ENCODE measurements at places on chromosomes 5 and 9.
A peak's percentile ranks its signal among the peaks of the same experiment; 100 is the strongest.

- DNase-seq: no peak
These were observed 76.7 kb downstream of the GRAMD2B start for GRCh38 chr5:126499853-126500342.

GRCh38 chr9:113638897-113639296, 175.4 kb downstream of the RGS3 start:
- no peak for DNase-seq

- no peak for DNase-seq
These were observed 285.2 kb downstream of the CDH12 start for GRCh38 chr5:22567983-22568382.

DNA sequence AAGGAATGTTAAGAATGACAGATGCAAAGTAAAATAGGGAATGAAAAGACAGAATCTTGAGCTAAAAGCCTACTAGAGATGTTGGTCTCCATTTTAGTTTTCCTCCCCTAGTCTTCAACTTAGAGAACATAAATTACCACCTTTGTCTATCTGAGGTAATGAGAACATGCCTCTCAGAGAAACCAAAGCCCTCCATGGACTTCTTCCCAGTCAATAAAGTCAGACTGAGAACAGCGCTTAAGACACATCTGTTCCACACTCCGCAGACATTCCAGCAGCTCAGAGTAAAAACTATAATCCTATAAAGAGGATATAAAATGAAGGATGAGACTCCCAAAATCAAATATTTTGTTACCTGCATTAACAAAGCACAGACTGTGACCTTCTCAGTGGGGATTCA, 79.2 kb downstream of the DPYSL3 start:
- no peak for DNase-seq

DNA sequence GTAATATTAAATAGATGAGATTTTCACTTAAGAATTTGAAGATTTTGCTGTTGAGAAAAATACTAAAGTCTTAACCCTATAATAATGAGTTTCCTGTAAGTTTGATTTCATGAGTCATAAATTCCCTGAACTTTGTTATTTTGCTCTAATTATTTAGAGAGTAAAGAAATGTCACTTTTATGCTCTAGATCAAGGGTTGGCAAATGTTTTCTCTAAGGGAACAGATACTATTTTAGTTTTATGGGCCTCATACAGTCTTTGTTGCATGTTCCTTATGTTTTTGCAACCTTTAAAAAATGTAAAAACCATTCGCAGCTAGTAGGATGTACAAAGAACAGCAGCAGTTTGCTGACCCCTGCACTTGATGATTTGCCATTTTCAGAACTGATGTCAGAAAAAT, 480 bp upstream of the TXNDC8 start:
- DNase-seq: peak; percentile 41

DNA sequence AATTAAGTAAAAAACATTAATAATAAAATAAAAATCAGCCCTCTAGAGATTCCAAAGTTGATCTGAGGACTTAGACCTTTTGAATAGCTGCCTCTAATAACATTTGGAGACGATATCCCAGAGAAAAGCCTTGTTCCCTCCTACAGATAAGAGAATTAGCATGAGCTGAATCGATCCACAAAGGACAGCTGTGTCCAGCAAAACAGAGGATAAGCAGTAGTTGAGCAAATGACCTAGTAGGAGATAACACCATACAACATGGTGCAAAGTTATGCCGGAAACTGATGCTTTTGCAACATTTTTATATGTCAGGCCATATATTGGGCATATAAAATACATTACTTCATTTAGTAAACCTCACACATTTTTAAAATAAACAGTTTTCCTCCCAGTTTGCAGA, 212.2 kb upstream of the PRR16 start:
- no peak for DNase-seq

DNA sequence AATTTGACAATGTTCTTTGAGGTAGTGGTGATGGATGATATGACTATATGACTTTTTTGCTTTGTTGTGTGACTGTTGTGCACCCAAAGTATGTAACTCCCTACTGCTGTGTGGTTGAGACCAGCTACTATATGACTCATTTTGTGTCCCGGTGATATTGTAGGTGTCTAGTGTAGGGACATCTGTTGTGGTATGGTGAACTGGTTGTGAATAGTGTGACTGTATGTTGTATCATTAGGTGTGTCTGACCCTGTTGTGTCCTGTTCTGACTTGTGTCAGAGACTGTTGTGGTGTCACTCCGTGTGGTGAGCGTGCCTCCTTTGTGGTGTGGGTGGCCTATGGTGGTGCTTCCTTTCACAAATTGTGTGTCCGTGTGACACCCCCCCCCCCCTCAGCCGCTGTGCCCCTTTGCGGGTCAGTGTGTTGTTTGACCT, 11.2 kb upstream of the CXXC5 start:
- DNase-seq: no peak

DNA sequence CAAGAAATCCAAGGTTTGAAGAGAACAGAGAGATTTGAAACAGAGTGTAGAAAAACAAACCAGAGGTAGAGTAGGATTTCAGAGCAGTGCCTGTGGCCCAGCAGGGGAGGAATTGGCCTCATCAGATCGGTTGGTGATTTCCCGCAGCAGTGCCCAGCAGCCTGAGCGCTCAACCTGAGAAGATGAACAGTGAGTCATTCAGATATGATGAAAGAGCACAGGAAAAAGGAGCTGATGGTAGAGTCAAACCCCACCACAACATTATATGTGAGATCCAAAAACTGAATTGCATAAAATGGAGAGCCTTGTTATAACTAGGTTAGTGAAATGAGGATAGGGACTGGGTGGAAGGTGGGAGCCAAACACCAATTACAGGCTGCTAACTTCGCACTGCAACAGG, 248.9 kb downstream of the PIK3R1 start:
- no peak for DNase-seq

- no peak for DNase-seq
These were observed 41.7 kb downstream of the ADAMTS16 start for GRCh38 chr5:5181650-5182324.

DNA sequence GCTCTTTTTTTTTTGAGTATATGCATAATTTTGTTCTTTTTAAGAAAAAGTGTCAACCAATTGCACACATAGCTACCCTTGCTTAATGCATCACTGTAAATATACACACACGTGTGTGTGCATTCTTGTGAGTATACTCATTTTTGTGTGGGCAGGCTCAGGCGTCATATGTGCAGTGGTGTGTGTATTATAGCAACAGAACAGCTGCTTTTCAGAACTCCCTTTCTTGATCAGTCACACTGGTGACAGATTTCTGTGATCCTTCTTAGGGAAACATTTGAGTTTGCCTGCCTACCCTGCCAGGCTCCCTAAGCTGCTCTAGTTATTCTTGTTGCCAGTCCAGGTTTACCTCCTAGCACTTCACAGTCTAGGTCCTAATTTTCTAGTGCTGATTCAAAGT, 287.0 kb upstream of the SEMA6A start:
- no peak for DNase-seq

- no peak for DNase-seq
These were observed 848.5 kb upstream of the WWC1 start for GRCh38 chr5:167442922-167443321.

DNA sequence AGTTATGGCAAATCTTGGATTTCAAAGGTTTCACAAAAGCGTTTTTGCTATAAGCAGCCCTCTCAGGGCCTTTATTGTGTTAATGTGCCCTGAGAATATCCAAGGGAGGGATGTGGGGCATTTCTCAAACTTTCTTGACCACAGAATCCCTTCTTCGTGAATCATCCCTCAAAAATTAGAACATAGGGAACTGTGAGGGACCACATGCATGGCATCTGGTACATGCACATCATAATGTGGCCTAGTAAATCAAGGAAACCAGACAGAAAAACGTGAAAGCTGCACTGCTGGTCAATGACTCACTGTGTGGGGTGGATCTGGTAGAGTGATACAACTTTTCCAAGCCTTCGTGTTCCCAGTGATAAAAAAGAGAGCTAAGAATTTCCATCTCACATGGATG, 22.4 kb downstream of the DDX31 start:
- no peak for DNase-seq

- no peak for DNase-seq
These were observed 159.3 kb upstream of the TLX3 start for GRCh38 chr5:171149772-171150171.

- no peak for DNase-seq
These were observed 61.3 kb downstream of the KCNIP1 start for GRCh38 chr5:170565072-170565471.

GRCh38 chr5:153480401-153480800, 10.1 kb upstream of the GRIA1 start:
- DNase-seq: no peak

DNA sequence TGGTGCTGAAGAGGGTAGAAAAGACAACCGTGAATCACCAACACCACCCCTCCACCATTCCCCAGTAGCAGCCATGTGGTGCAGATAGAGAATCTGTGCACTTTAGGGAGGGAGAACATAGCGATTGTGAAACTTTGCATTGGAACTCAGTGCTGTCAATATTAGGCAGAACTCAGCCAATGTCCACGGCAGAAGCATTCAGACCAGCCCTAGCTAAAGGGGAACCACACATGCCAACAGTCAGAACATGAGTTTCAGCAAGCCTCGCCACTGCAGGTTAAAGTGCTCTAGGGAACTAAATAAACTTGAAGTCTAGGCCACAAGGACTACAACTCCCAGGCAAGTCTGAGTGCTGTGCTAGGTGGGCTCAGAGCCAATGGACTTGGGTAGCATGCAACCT, 38.5 kb upstream of the DEPDC1B start:
- no peak for DNase-seq

- no peak for DNase-seq
These were observed 145.7 kb downstream of the NXNL2 start for GRCh38 chr9:88680505-88681160.

GRCh38 chr5:38756068-38756467, 89.7 kb upstream of the OSMR start:
- DNase-seq: no peak

GRCh38 chr9:95726756-95727155, 148.7 kb upstream of the ERCC6L2 start:
- DNase-seq: peak; percentile 62

- DNase-seq: no peak
These were observed 1.3 kb downstream of the IL33 start for GRCh38 chr9:6216951-6217350.

DNA sequence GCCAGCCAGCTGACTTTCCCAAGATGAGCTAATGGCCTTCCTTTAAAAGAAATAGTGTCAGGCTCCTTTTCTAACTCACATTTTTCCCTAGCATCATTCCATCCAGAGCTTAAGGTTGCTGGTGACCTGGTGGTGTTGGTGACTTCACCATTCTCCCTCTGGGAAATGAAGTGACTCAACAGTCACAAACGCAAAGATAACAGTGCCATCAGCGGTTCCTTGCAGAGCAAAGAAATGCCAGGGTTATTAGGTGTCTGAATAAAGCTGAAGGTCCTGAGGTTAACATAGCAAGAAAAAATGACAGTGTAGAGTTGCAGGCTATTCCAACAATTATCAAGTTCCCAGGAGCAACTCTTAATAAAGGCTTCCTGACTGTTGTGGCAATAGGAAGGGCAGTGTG, 111.8 kb upstream of the SLC44A1 start:
- no peak for DNase-seq

- DNase-seq: no peak
These were observed 98.0 kb downstream of the EHMT1 start for GRCh38 chr9:137716694-137717287.

DNA sequence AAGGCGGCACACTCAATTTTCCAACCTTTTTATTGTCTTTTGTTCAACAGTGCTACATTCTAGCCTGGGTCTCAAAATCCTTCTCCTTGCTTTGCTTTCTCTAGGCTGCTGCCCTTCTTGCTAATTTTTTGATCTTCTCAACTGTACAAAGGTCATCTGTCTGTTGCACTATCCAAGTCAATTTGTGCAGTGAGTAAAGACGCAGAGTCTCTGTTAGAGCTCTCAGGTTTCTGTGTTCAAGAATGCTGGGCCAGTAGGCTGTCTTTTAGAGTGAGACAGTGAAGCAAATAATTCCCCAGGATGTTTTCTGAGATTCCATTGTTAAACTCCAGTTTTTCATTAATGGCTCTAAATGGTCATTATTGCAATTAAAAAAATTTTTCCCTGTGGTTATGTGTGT, 255.7 kb upstream of the ACTBL2 start:
- no peak for DNase-seq
